ENCODE measurements at places on chromosomes 5 and 9.

DNA sequence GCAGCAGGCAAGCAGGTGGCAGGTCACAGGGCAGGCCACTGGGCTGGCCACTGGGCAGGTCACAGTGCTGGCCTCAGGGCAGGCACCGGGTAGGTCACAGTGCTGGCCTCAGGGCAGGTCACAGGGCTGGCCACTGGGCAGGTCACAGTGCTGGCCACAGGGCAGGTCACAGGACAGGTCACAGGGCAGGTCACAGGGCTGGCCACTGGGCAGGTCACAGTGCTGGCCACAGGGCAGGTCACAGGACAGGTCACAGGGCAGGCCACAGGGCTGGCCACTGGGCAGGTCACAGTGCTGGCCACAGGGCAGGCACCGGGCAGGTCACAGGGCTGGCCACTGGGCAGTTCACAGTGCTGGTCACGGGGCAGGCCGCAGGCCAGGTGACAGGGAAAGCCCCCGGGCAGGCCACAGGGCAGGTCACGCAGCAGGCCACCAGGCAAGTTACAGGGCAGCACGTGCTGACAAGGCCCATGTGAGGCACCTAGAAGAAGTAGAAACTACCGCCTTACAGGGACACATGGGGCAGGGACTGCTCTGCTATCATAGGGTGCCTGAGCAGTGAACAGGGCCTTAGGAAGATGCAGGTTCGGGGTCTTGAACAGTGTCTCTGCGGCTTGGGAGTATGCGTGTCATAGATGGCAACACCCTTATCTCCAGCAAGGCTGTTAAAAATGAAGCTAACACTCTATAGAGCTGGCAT is 18.6 kb upstream of the MED10 start:
- no peak for DNase-seq

DNA sequence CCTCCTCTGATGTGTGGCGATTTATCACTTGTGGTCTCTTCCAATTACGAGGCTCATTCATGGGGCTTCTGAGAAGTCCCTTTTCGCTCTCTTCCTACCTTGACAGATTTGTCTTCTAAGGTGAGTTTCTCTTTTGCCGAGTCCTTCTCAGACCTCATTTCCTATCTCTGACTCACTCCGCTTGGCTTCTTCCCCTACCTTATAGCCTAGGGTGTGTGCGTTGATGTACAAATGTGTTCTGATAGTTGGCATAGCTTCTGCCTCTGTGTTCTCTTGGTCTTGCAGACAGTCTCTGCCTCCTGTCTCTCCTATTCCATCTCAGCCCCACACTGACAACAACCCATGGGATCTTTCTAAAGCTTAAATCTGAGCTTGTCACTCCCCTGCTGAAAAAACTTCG is 56.9 kb upstream of the SHB start:
- DNase-seq, result no peak

GRCh38 chr9:86822006-86822801 is 125.1 kb downstream of the GAS1 start:
- no peak for DNase-seq

DNA sequence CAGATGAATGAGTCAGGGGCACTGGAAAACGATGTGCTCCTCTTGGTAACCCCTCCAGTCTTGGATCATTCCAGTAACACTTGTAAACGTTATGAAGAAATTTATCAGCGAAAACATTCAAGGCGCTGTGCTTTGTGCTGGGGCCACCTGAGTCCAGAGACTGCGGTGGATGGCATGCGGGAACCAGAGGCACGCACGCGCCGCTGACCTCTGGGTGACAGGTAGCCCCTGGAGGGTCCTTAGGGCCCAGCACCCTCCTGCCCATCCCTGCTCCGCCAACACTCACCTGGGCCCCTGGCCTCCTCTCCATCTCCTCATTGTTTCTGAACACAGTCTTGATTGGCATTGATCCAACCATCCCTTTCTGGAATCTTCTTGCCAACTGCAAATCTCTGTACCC is 86.9 kb downstream of the DAP start:
- no peak for DNase-seq

- DNase-seq, result no peak
These were observed 60.2 kb downstream of the MLLT3 start for GRCh38 chr9:20562051-20562450.

GRCh38 chr9:114282507-114282906 is 40.4 kb upstream of the ORM1 start:
- DNase-seq, result no peak

- DNase-seq, result no peak
These were observed 88.6 kb downstream of the ANGPTL2 start for GRCh38 chr9:127033789-127034188.

GRCh38 chr5:138149530-138149929 is 10.3 kb upstream of the NME5 start:
- DNase-seq, result no peak

Measured in activated CD4-positive, alpha-beta T cell treated with anti-CD3 and anti-CD28 coated beads for 4 hours (primary cell).